Renal pelvis (tissue), 12 donors: ENCODE measurements at places on chromosomes 5 and 9. TPM values are rescaled to one million over a fixed set of nuclear protein-coding genes. Genes with fewer than 3 reads are reported as not detected.
A peak's percentile ranks its signal among the peaks of the same experiment; 100 is the strongest.

SEPTIN8 gene
- polyA plus RNA-seq = 84.1 TPM

ISL1 gene
- polyA plus RNA-seq = not detected

HMCN2 gene
- polyA plus RNA-seq = 1.2 TPM

C5orf52 gene
- not detected for polyA plus RNA-seq

UNC13B gene
- 27.7 TPM for polyA plus RNA-seq

CAVIN4 gene
- polyA plus RNA-seq = 5.8 TPM

FOXD4L3 gene
- polyA plus RNA-seq = not detected

COL15A1 gene
- 24.1 TPM for polyA plus RNA-seq

DNAH5 gene
- 1.1 TPM for polyA plus RNA-seq

LCN12 gene
- 39.5 TPM for polyA plus RNA-seq

LCN15 gene
- 0.21 TPM for polyA plus RNA-seq

- DNase-seq = no peak
Measured at GRCh38 chr9:33381231-33381791, 21.1 kb downstream of the AQP7 start.

DNA sequence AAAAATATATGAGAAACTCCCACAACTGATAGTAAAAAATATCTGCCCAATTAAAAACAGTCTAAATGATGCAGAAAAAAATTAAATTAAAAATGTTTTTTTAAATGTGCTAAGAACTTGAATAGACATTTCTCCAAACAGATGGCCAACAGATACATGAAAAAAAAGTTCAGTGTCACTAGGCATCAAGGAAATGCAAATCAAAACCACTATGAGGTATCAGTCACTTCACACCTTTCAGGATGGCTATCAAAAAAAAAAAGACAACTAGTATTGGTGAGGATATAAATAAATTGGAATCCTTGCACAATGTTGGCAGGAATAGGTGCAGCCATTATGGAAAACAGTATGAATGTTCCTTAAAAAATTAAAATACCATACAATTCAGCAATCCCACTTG lies 16.6 kb downstream of the ZNF131 start:
- no peak for DNase-seq

- no peak for DNase-seq
Measured at GRCh38 chr5:59003641-59004040, 420.8 kb downstream of the RAB3C start.

DNA sequence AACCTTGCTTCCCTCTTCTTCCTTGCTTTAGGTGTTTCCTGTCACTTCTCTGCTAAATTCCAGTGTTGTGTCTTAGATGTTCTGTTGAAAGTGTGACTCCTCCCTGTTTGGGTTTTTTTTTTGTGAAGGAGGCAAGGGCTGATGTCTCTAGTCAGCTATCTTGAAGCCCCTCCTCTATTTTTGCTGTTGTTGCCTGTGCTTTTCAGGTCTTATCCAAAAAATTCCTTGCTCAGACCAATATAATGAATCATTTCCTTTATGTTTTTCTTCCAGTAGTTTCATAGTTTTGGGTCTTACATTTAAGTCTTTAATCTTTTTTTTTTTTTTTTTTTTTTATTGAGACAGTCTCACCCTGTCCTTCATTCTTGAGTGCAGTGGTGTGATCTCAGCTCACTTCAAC lies 22.3 kb downstream of the RIC1 start:
- DNase-seq = no peak

DNA sequence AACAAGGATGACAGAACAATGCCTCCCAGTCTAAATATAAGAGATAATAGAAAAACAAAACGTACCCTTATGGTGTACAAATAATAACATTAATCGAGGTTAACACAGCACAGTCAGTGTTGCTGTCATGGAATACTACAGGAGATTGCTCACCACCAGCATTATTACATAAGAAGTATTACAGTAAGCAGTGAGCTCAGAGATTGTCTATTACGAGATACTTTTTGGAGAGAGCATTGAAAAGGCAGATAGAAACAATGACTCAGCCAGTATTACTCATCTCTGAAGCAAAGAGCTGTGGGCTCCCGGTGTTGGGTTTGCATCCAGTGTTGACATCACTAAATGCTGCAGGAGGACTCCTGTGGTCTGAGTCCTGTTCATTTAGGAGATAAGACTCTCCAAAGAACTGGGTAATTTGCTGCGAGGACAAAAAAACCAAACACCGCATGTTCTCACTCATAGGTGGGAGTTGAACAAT lies 191.9 kb upstream of the SEMA6A start:
- no peak for DNase-seq

- no peak for DNase-seq
Measured at GRCh38 chr5:43168175-43168574, 23.9 kb upstream of the NIM1K start.

DNA sequence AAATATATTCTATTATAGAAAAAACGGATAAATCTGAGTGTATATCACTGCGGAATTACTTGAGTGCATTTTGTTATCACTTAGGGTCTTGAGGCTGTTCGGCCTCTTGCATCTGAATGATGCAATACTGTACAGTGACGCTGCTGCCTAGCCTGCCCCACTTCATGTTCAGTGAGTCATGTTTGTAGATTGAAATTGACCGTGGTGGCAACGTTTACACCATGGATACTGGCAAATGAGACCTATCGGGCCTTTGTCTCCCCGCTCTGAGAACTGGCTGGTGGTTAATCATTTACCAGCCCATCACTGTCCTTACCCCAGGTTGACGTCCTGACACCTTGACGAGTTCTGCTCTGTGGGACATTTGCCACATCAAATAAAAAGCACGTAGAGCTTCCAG lies 510.1 kb upstream of the ADAMTS16 start:
- DNase-seq = no peak

- DNase-seq = no peak
Measured at GRCh38 chr9:79583952-79584654, 12.3 kb downstream of the TLE4 start.

- no peak for DNase-seq
Measured at GRCh38 chr5:33939556-33940262, 3.5 kb downstream of the RXFP3 start.

DNA sequence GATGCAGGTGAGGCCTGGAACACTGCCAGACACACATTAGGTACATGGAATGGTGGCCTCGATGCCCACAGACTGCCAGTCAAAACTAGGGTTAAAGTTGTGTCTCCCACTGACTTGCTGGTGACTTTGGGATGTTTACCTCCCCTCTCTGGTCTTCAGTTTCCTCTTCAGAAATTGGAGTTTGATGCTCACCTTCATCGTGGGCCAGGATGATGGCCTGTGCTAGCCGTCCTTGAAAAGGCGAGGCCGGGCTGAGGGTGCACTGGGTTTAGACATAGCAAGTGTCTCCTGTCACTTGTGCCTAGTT lies 49.0 kb upstream of the FOXE1 start:
- no peak for DNase-seq

DNA sequence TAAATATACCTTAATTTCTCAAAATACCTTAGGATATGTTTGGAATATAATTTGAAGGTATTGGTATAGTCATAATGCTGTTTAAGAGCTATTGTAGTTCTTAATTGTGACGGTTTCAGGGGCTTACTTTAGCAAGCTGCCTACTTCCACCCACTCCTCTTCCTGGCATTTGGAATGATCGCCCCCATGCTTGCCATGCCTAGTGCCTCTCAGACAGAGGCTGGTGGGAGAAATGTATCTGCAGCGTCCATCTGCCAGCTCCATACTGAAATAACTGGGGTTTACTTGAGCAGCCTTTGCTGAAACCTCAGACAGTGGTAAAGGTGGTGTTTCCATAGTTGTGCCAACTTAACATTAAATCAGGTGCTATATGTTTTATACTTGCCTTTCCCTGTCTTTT lies 52.2 kb downstream of the GABRG2 start:
- DNase-seq = no peak

- DNase-seq = no peak
Measured at GRCh38 chr5:132772291-132773070, 4.6 kb downstream of the SEPTIN8 start.

GRCh38 chr9:92501671-92502393 lies 19.5 kb upstream of the ASPN start:
- no peak for DNase-seq

GRCh38 chr5:176658007-176658599 lies 10.8 kb downstream of the TSPAN17 start:
- peak; percentile 50 for DNase-seq

DNA sequence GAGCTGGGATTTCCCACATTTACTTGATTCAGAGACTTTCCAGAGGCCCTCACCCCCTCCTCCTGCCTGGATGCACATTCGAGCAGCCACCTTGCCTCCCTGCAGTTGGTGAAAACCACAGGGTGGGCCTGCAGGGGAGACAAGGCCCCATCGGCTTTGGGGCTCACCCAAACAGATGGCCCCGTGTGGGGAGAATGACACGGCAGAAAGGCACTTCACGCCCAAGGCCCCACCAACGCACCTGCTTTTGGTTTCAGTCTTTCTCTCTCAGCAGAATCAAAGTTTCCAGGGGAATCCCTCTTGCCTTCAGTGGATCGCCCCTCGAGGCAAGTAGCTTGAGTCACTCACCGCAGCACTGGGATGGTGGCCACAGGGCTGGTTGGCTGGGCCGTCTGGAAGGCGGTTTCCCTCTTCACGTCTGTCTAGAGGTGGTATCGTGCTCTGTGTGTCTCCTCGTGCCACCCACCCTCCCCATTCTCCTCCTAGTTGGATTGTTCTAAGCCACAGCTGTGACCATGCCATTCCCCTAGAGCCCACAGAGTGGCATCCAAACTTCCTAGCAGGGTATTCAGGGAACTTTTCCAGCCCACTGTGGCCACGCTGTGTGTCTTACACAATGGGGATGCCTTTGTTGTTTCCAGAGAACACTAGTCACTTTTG lies 31.8 kb downstream of the SEC61B start:
- no peak for DNase-seq

GRCh38 chr9:93670208-93671019 lies 94.0 kb downstream of the PHF2 start:
- no peak for DNase-seq

DNA sequence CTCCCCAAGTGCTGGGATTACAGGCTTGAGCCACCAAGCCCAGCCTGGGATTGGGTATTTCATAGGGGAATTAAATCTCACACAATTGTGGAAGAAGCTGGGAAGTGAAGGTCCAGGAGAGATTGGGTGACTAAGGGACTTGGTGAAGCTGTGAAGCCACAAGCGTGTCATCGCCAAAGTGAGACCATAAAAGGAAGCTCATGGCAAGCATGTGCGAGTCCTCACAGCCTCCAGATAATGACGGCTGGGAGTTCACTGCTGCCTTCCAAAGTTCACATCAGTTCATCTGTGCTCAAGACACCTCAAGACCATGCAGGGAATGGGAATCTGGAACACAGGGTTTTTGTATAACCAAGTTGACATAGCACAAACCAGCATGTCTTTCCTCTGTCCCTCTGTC lies 210.6 kb downstream of the MARCHF11 start:
- no peak for DNase-seq

- no peak for DNase-seq
Measured at GRCh38 chr5:42641336-42642005, 115.1 kb upstream of the CCDC152 start.

GRCh38 chr5:7877851-7878250 lies 8.9 kb downstream of the MTRR start:
- no peak for DNase-seq

- DNase-seq = no peak
Measured at GRCh38 chr9:7401116-7401515, 398.5 kb downstream of the DMAC1 start.

- peak; percentile 58 for DNase-seq
Measured at GRCh38 chr5:177098470-177099141, 11.9 kb downstream of the FGFR4 start.

DNA sequence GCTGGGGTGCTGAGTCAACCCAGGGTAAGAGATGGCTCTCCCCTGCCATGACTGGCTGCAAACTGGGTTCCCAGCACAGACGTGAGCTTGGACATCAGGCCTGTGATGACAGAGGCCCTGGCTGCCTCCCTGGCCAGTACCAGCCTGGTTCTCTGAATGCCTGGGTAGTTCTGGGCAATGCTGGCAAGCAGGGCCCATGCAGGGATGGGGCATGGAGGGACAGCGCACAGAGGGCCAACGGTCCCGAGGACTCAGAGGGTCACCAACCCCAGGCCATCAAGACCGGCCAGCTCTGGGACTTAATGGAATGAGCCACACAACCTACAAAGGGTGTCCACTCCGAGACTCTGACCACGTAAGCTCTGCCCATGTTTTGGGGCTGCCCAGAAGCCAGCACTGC lies 241.4 kb downstream of the FSTL4 start:
- DNase-seq = no peak

- DNase-seq = no peak
Measured at GRCh38 chr9:97668485-97668884, 28.7 kb downstream of the XPA start.

GRCh38 chr5:79888643-79889042 lies 102.4 kb downstream of the MTX3 start:
- no peak for DNase-seq

DNA sequence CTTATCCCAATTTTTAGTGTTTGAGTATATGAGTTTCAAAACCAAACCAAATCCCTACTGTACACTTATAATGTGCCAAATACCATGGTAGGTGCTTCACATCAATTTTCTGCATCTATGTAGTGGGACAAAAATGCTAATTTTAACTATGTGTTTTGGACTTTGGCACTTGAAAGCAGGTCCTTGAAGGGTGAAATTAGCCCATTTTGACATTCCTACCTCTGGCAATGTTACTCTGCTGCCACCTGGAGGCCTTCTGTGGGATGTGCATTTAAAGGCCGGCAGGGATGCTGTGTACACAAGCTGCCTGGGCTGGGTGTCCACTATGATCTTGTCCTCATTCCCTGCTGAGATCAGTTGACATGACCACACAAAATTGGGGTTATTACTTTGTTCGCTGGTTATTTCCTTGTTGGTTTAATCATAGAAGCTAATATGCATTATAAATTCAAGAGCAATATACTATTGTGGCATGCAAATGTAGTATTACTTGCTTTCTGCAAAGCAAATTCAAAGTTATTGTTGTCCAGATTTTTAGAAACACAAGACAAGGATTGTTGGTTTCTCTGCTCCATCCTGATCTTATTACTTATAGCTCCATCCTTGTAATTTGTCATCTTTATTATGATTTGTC lies 166.8 kb downstream of the ARHGEF28 start:
- DNase-seq = peak; percentile 70

DNA sequence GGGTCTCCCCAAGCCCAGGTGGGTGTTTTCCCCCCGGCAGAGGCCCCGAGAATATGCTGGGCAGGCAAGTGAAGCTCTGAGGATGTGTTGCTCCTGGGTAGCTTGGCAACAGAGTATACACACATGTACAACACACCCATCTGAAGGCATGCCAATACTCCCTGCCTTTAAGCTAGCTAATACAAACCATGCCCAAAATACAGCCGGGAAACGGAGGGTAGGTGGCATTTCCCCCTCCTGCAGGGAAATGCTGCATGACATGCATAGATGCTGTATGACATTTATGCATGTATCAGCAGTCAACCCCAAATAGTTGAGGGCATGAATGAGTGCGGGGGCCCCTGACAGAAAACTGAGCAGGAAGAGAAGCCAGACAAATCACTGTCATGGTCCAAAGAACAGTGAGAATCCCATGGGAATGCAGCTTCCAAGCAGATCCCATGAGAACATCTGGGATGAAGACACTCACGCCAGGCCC lies 614.1 kb downstream of the EBF1 start:
- DNase-seq = no peak

- no peak for DNase-seq
Measured at GRCh38 chr5:13611604-13612003, 332.9 kb downstream of the DNAH5 start.

- DNase-seq = peak; percentile 24
Measured at GRCh38 chr5:56384186-56384585, 151.1 kb upstream of the ANKRD55 start.
